ENCODE measurements at places on chromosomes 1 and 21.
A peak's percentile ranks its signal among the peaks of the same experiment; 100 is the strongest.

- DNase-seq, result no peak
Observed at GRCh38 chr1:57461405-57461804, 37.5 kb upstream of the DAB1 start.

DNA sequence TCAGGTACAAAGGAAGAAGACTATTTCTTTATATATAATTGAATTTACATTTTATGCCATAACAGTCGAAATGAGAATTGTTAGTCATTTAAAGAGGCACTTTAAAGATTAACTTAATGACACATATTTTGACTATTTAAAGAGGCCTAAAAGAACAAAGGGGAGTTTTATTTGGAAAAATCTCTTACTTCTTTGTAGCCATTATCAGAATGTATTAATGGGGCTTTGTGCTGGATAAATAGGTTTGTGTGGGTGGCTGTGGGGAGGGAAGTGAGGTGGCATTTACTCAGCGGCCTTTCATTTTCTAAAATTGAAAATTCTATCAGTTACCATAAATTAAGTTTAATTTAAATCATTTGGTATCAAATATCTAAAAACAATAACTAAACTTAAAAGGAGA is 462.2 kb upstream of the CXADR start:
- no peak for DNase-seq

- DNase-seq, result no peak
Observed at GRCh38 chr1:117295001-117295400, 72.2 kb upstream of the MAN1A2 start.

GRCh38 chr1:205961405-205961804 is 18.1 kb upstream of the SLC26A9 start:
- DNase-seq, result peak; percentile 90

DNA sequence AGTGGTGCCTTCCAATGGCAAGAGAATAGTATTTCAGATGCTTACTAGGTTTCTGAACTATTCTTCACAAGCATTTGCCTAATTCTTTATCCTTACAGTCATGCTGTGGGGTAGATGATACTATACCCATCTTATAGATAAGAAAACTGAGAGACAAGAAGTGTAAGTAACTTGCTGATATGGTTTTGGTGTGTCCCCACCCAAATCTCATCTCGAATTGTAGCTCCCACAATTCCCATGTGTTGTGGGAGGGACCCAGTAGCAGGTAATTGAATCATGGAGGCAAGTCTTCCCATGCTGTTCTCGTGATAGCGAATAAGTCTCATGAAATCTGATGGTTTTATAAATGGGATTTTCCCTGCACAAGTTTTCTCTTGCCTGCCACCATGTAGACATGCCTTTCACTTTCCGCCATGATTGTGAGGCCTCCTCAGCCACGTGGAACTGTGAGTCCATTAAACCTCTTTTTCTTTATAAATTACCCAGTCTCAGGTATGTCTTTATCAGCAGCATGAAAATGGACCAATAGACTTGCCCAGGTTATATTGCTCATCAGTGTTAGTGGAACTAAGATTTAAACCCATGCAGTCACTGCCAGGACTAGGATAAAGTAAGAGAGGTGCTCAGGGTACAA is 298.7 kb downstream of the GRIK1 start:
- DNase-seq, result no peak

DNA sequence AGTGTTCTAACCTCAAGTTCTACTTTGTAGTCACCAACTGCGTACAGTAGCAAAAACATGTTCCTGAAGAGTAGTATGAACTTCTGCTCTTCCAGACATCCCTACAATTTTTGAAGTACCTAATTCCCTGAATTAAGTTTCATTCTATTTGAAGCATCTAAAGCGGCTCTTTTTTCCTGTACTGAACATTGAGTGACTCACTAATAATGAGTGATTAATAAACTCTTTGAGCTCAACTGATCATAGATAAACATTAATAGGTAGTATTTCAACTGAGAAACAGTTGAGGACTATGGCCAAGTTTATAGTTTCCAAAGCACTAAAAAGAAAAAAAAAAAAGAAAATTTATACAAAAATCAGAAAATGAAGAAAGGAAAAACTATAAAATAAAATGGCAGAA is 683.1 kb downstream of the LTN1 start:
- no peak for DNase-seq

DNA sequence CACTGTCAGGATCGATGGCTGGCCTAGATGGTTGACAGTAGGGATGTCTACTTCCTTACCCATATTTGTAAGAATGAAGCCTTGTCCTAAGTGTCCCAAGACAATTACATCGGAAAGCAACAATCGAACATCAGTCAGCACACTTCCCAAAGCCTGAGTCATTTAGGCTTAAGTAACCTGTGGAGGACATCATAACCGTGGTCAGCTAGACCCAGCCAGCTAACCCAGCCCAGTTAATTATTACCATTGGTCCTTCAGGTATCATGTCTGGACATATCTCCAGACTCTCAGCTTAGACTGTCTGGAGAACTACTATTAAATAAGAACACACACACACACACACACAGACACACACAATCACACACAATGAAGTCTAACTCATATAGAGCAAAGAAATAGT is 264.7 kb downstream of the TRABD2B start:
- DNase-seq, result peak; percentile 73

- DNase-seq, result no peak
Observed at GRCh38 chr1:234214911-234215892, 158.1 kb upstream of the COA6 start.

DNA sequence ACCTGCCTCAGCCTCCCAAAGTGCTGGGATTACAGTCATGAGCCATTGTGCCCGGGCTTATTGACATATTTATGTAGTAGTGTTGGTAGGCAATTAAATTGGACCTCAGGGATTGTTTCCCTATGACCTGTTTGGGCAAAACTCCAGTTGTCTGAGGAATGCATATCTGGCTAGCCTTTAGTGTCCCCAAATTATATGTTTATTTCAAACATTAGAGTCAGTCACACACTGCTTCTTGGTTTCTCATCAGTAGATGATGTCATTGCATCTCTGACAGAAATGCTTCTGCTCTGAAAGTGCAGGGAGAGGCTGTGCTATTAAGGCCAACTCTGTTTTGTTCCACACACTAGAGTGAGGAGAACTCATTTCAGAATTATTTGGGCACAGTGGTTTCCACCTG is 12.5 kb downstream of the PIP5K1A start:
- no peak for DNase-seq

DNA sequence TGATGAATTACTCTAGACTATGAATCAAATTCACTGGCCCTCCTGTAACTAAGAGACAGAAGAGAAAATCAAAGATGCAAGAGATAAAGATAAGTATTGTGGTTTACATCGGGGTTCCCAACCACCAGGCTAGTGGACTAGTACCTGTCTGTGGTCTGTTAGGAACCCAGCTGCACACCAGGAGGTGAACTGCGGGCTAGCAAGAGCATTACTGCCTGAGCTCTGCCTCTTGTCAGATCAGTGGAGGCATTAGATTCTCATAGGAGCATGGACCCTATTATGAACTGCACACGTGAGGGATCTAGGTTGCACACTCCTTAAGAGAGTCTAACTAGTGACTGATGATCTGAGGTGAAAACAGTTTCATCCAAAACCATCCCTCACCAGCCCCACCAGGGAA is 58.9 kb upstream of the DUSP10 start:
- DNase-seq, result peak; percentile 34

All from RCC 7860 (cell line).